ENCODE measurements at places on chromosomes 6 and 20.

DNA sequence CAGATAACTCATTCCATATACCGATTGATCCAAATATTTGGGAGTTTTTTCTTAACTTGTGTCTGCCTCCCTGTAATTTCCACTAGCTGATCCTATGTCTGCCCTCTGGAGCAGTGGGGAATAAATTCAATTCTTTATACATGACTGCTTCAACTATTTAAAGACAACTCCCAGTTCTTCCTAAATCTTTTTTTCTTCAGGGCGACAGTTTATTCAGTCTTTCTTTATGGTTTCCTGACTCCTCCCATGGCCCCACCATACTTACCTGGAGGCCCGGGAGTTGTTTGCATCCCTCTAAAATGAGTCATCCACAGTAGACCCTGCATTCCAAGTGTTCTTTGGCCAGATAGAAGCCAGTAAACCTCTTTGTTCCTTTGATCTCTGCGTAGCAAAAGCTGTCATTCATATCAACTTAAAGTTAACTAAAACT, 73.6 kb downstream of the LCA5 start:
- DNase-seq: no peak

- DNase-seq: no peak
Measured at GRCh38 chr6:38155621-38156204, 336.2 kb downstream of the ZFAND3 start.

DNA sequence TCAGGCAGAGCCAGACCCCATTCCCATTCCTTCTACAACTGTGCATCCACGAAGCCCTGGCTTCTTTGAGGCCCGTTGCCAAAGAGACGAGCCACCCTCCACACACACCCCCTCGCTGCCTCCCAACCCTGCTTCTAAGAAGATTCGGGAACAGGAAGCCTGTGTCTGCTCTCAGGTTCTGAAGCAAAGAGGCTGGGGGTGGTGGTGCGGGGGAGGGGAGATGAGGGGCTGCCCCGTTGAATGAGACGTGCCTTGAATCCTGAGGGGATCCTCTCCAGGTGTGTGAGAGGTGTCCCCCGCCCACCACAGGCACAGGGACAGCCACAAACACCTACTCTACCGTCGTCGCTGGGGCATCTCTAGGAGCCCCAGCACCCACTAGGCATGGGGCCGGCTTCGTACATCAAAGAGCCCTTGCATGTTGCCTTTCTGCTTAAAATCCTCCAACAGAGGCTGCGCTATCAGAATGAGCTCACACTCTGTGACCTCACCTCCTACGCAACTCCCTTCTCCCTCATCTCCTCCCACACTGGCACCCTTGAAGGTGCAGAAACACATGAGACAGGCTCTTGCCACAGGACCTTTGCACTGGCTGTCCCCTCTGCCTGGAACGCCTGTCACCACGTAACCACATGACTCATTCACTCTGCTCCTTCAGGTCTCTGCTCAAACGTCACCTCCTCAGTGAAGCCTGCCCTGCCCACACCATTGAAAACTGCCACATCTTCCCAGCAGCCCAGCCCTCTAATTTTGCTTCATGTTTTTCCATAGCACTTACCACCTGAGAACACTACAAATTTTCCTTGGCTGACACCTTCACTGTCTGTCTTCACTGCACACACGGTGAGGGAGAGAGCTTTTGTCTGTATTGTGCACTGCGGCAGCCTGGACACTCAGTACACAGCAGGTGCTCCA, 58.5 kb downstream of the PREX1 start:
- DNase-seq: peak; percentile 92

DNA sequence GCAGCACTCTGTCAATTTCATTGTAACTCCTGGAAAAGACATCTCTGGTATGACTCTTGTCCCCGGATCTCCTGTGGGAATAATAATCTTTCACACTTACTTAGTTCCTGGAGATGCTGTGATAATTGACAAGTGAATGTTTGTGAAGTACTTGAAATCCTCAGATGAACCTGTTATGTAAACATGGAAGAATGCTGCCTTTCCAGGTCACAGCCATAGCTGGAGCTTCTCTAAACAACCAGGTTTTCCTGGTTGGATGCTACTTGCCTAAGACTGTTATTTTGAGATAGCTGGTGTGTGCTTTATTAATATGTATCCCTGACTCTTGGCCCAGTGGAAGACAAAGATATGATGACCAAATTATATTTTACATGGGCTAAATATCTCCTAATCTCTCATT, 228.6 kb downstream of the KCNQ5 start:
- DNase-seq: no peak

DNA sequence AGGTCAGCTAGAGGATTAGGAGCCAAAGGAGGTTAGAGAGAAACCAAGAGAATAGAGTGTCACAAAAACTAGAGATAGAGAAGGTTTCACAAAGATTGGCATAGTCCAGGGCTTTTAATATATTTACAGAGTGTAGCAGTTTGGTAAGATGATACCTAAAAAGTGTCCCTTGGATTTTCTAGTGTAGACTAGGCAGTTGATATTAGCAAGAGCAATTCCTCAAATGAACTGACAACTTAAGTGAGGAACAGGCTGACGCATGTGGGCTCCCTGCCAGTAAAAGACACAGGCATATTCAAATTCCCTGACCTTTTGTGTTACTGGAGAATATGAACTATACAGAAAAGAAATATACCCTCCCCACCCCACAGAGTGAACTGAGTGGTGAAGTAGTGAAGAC, 40.1 kb downstream of the VTA1 start:
- no peak for DNase-seq

DNA sequence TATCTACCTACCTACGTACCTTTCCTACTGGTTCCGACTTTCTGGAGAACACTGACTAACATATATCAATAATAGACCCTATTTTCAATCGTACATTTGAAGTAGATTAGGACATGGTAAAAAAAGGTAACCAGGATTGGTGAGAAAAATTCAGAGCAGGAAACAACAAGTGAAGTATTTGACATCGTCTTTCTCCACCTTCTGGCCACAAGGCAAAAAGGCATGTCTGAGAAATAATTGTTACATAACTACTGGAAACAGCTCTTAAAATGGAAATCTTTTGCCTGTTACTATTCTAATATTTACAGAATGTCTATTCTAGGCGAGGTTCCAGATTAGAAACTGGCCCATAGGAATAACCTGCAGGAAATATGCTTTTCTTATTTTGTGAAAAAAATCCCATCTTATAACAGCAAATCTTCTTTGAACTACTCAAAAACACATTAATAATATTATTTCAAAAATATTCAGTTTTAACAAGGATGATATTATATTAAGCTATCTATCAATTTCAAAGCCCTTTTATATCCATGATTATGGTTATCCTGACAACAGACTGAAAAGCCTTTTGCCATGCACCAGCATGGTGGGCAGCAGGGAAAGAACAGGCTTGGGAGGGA, 80.8 kb downstream of the RCAN2 start:
- DNase-seq: peak; percentile 19

DNA sequence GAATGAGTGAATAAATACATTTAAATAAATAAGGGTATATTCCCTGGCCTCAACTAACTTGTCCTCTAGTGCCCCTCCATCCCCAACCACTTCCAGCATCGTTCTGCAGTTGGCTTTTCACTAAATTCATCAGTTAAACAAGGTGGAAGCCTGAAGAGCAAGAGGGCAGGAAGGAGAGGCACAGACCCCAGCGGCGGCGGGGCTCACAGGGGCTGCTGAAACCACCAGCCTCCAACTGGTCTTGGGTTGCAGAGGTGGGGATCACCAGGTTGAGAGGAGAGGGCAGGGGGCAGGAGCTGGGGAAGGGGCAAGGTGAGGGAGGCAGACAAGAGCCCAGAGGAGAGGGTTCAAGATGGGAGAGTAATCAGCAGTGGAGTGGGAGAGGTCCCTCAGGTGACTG, 27.1 kb downstream of the KCNK5 start:
- DNase-seq: no peak

GRCh38 chr6:22302838-22303237, 6.0 kb upstream of the PRL start:
- DNase-seq: peak; percentile 55

DNA sequence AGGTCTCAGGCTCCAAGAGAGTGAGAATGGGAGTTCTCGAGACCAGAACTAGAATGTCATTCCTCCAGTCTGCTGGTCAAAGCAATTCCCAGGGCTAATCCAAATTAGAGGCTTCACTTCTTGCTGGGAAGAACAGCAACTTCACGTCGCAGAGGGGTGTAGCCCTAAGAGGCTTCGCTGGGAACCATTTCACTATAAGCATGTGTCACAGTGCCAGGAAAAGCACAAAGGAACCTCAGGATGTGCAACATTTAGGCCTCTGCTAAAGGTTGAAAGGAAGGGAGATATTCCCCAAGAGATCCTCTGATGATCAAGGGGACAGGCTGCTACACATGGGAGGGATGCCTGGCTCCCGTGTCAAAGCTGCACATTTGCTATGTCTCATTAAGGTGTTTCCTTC, 35.9 kb upstream of the NXT1 start:
- no peak for DNase-seq

DNA sequence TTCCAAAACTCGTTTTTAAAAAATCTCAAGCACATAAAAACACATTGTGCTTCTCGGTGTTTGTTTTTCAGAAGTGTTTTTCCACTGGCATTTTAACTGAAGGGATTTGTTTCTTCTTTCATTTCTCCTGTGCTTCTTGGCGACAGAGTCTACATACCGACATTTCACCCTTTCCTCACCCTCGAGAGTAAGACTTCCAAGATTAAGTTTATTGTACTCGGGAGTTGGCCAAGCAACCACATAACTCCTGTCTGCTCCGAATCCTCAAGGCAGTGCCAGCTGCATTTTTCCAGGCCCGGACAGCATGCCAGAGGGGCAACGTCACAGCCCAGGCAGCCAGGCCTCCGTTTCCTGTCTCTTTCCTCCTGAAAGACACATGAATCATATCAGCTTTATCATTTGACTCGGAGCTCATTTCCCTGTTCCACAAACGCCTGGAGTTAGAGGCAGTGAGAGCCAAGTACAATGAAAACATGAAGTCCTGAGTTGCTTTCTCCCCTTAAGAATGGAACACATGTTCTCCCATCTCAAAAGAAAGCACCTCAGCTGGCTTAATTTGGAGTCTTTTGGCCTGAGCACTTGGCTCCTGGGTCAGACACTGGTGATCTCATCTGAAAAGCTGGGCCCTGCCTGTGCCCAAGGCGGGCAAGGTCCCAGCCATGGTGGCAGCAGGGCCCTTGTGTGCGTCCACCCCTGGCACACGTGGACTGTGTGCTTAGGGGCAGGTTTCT, 23.2 kb upstream of the FAM50B start:
- DNase-seq: no peak

DNA sequence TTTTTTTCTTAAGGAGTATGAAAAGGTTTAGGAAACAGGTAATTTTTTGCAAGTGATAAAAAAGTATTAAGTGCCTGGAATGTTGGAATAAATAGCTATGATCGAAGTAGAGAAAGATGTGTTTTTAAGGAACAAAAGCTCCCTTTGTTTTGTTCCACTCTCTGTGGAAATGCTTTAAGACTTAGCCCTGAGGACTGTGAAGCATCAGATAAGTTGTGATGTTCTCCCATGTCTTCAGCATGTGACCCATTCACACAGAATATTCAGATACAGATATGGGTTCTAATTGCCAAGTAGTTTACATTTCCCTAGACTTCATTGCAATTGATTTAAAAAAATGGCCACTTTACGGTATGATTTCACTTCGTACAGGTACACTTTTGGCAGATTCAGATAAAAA, 80.6 kb downstream of the KCNQ5 start:
- DNase-seq: no peak

DNA sequence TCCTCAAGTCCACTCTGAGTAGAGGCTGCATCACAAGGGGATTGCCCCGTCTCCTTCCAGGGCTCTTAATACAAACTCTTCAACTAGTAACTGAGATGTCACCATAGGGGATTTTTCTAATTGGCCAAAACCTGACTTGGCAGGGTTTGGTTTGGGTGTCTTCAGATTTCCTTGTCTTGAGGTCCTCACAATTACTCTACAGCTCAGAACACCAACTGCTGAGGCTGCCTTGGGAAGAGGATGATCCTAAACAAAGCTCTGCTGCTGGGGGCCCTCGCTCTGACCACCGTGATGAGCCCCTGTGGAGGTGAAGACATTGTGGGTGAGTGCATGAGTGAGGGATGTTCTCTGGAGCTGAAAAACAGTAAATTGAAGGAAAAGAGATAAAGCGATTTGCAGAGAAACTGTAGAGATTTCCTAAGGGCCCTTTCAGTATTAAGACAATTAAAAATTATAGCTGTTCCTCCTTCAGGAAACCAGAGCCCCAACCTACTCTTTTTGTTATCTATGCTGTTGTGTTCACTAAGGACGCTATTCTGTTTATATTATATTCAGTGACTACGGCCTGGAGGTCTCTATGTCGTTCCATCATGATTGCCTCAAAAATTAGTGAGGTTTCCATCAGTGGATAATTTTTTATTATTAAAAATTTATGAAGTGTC, at the start of gene HLA-DQA1:
HLA-DQA1 (plus strand) TSS at position 188 of the 662 bp plus-strand sequence; CDS start at position 241, 53 bp downstream.
- peak; percentile 91 for DNase-seq

DNA sequence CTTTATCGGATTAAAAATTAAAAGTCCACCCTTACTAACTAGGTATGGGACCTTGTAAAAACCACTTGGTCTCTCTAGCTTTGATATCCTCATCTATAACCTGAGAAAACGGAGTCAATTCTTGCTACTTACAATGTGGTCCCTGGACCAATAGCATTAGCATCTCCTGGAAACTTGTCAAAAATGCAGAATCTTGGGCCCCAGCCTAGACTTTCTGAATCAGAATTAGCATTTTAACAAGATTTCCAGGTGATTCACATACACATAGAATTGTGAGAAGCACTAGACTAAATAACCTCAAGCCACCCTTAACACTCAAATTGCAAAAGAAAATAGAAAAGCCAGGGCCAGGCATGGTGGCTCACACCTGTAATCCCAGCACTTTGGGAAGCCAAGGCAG, 96.6 kb downstream of the RNGTT start:
- no peak for DNase-seq

DNA sequence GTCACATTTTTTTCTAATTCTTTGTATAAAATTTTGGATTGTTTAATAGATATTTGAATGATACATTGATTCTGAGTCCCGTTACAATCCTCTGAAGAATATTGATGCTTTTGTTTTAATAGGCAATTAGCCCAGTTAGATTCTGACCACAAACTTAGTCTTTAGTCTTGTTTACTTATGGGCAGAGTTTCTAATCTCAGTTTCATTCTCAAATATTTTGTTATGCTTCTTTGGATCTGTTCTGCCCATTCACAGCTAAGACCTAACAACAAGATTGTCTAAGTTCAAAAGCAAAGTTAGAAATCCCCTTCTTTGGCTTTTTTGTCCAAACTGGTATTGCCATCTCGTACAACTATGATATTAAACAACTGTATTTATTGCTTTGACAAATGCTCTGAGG, 58.0 kb downstream of the TBXT start:
- DNase-seq: no peak

DNA sequence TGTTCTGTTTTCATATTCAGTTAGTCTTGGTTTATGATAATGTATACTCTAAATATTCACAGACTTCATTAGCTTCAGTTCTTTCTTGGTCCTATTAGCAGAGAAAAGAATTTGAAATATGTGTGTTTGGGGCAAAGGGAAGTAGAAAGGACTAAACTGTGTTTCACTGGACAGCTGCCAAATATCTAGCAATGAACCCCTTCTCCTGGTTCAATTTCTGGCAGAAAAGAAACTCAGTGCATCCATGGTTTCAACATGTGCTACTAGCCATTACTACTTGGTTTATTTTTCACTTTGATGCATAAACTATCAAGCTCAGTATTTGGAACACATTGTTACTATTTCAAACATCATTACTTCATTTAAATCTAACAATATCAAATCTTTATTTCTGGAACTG, 43.6 kb downstream of the FBXL4 start:
- DNase-seq: no peak
